NB4 (cell line): ENCODE measurements at places on chromosomes 3 and 15.

- no peak for DNase-seq
Observed at GRCh38 chr15:73746883-73747282, 6.3 kb downstream of the INSYN1 start.

- DNase-seq = no peak
Observed at GRCh38 chr3:106341586-106342162, 472.9 kb upstream of the CBLB start.

GRCh38 chr3:169522595-169523529, 140.7 kb downstream of the MECOM start:
- DNase-seq = no peak

DNA sequence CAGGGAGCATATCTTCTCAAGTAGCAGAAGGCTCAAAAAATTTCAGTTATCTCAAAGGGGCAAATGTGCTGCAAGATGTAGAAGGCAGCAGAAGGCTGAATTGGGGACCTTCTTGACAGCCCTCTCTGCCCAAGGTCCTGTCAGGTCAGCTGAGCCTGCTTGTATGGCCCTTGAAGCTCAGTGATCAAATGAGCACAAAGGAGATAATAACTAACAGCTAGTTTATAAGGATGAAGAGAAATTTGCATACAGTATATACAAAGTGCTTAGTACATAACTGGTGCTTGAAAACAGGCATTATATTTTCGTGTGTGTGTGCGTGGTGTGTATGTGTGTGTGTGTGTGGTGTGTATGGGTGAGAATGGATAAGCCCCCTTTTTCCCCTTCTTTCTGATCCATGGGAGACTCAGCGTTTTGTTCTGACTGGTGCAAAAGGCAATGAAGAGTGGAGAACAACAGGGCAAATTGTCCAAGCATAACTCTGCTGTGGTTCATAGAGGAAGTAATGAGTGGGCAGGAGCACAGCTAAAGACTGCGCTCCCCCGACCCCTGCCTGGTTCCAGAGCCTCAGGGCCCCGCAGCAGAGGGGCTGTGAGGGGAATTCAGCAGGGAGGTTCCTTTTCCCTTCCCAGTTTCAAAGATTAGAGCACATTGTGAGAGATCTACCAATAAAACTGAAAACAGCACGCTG, 356.8 kb upstream of the NR2F2 start:
- peak; percentile 53 for DNase-seq

GRCh38 chr3:183987000-183987600, 30.6 kb downstream of the ABCC5 start:
- no peak for DNase-seq

- DNase-seq = no peak
Observed at GRCh38 chr3:53234130-53234840, 21.5 kb downstream of the TKT start.

DNA sequence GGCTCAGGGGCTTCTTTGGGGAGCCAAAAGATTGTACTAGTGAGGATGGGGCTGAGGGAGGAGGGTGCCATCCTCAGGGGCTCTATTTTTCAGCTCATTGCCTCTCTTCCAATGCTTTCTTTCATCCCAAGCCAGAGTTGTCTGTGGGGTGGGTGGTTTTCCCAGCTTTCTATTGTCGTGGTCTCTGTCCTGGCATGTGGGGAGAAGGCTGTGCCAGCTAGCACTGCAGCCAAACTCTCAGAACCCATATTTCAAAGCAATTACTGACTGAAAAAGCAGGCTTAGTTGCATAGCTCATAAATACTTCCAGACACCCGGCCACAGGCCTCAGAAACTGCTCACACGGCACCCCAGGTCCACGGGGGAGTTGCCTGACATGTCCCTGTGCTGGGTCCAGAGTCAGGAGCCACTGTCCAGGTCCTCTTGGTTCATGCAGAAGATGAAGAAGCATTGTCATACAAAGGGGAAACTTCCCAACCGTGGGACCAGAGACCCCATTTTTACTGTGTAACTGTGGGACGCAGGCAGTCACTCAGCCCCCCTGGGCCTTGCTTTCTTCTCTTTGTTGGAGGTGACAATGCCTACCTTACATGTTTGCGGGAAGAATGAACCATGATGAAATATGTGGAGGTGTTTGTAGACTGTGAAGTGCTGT, 27.6 kb downstream of the FGD5 start:
- no peak for DNase-seq

DNA sequence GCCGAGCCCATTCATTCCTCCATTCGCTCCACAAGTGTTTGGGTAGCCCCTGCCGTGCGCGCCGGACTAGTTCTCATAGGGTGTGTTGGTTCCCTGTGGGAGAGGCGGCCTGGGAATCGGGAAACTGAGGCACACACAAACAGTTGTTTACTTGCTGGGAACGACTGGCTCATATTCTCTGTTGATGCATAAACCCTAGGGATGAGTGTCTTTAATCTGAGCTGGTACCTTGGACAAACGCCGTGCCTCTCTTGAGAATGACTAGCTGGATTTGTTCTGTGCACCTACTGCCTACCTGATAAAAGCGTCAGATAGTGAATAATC, 737 bp downstream of the DNAJA4 start:
- no peak for DNase-seq

DNA sequence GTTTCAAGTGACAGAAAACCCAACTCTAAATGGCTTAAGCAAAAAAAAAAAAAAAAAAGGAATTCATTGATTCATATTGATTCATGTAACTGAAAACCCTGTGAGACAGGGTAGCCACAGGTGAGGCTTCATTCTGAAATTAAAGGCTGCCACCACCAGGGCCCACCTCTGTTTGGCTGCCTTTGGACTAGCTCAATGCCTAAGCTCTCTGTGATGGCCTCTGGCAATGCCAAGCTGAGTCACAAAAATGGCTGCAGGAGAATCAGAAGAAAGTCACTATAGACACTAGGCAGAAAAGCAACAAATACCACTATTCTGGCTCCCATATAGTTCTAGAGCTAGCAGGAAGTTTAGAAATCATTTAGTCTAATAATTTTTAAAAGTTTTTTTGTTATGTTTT, 38.2 kb upstream of the GYG1 start:
- DNase-seq = no peak

DNA sequence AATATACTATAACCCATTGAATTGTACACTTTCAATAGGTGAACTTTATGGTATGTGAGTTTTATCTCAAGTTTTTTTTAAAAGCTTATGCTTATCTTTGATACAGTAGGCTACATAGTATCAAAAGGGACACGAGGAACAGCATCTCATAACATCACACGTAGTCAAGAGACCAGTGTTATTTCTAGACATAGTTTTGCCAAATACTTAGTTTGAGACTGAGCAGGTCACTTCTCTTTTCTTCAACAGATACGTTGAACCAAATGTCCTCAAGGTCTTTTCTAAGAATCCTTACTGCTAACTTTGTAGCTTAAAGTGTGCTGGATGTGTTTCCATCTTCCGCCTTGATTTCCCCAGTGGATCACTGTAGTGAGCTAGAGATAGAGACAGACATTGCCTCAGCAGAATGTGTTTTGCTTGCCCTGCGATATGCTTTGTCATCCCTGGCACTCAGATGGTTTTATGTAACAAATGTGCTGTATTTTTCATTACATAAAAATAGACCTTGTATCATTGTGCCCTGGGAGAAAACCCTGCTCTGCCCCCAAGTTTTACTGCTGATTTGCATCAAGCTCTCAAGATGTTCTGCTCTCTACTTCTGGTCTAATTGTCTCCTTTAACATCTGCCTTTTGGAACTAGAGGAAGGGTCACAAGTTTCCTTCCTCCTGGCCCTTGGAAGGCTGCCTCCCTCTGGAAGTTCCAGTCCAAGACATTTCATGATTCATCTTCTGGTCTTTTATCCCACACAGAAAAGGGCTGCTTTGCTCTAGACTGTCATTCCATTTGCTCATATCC, 426.4 kb upstream of the RGMA start:
- no peak for DNase-seq
